ENCODE measurements at places on chromosomes 7 and 10.

GRCh38 chr7:21782996-21783395, 162.7 kb downstream of the CDCA7L start:
- DNase-seq = no peak

GRCh38 chr10:123421461-123421860, 244.7 kb upstream of the GPR26 start:
- no peak for DNase-seq

DNA sequence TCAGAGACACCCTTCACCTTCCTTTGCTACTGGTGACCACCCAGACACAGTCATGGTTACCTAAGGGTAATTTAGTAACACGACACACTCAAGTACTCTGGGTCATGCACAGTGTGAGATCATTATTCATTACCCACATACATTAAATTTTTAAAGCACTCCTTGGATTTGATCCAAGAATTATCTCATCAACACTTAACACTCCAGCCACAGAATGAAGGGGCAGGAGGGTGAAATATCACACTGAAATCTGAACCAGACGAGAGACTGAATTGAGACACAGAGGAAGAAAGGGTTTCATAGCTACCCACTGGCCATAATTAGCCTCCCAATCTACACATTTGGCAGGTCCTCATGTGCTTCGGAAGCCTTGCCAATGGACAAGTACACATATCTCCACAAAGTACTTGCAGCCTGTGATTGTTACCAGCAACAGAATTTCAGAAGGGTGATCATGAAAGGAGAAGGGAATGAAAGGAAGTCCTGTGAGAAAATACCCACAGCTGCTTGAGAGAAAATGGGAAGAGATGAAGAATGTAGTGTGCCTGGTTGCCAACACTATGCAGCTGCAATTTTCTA, 189.3 kb downstream of the POLR1F start:
- DNase-seq = no peak

DNA sequence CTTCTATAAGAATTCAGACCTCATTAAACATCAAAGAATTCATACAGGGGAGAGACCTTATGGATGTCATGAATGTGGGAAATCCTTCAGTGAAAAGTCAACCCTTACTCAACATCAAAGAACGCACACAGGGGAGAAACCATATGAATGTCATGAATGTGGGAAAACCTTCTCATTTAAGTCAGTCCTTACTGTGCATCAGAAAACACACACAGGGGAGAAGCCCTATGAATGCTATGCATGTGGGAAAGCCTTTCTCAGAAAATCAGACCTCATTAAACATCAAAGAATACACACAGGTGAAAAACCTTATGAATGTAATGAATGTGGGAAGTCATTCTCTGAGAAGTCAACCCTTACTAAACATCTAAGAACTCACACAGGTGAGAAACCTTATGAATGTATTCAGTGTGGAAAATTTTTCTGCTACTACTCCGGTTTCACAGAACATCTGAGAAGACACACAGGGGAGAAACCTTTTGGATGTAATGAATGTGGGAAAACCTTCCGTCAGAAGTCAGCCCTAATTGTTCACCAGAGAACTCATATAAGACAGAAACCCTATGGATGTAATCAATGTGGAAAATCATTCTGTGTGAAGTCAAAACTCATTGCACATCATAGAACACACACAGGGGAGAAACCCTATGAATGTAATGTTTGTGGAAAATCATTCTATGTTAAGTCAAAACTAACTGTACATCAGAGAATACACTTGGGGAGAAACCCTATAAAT, 24.1 kb downstream of the ZNF37A start:
- DNase-seq = peak; percentile 20

DNA sequence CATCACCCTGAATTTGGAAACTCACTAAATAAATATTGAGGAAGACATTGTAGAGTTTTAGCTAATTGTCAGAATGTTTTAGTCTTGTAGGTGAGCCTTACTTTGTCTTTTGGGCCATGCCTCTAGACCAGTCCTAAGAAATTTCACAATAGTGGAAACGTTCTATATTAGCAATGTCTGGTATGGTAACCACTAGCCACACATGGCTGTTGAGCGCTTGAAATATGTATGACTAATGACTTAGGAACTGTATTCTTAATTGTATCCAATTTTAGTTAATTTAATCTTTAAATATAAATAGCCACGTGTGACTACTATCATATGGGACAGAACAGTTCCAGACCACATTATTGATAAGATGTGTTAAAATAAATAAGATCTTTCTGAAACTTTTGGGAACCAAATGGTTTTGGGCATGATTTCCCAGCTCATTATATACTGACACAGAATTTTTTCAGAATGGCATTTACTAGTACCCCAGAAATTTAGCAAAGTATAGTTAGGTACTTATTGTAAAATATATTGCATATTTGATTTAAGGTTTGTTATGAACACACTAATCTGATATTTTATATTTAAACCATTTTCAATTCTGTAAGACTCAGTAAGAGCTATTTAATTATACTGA, 95.0 kb downstream of the VPS50 start:
- DNase-seq = peak; percentile 90

- DNase-seq = no peak
These were observed 5.0 kb downstream of the YWHAG start for GRCh38 chr7:76353744-76354143.

- DNase-seq = no peak
These were observed 221.3 kb downstream of the MAD1L1 start for GRCh38 chr7:2011266-2012043.

GRCh38 chr7:120825576-120825975, 32.4 kb downstream of the TSPAN12 start:
- DNase-seq = peak; percentile 36

GRCh38 chr7:1639071-1639470, 31.0 kb upstream of the ELFN1 start:
- DNase-seq = no peak

GRCh38 chr7:1040790-1041189, 3.6 kb upstream of the GPR146 start:
- peak; percentile 76 for DNase-seq

- peak; percentile 73 for DNase-seq
These were observed 20.2 kb upstream of the ASL start for GRCh38 chr7:66055321-66055956.

- DNase-seq = peak; percentile 84
These were observed 20.4 kb downstream of the KLLN start for GRCh38 chr10:87842776-87843497.

DNA sequence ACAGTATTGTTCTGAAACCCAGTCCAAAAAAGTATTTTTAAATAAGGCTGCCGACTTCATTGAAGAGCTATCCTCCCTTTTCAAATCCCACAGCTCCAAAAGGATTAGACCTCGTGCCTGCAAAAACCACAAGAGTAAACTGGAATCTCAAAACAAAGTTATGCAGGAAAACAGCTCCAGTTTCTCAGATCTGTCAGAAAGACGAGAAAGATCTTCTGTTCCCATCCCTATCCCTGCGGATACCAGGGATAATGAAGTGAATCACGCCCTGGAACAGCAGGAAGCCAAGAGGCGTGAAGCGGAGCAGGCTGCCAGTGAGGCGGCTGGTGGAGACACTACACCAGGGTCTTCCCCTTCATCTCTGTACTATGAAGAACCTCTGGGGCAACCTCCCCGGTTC, 12.6 kb downstream of the MYPN start:
- DNase-seq = no peak

DNA sequence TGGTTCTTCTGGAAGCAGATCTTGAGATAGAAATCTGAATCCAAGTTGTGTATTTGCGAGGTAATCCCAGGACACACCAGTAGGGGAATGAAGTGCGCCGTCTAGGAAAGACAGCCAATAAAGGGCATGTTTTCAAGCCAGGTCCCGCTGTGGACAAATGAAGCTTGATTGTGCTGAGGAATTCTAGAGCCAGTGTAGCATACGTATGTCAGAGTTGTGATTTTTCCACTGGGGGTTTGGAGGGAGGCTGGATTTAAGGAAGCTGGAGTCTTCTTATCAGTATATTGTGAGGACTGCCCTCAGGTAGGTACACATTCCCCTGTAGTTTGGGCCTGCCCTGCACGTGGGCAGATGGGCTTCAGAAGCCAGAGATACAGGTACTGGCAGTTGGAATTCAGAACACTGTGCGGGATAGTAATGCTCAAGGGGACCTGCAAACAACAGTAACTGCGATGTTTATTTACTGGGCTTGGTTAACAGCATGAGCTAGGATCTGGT, 50.9 kb downstream of the GALNT11 start:
- DNase-seq = no peak

GRCh38 chr10:112509558-112510291, 62.7 kb downstream of the VTI1A start:
- no peak for DNase-seq

DNA sequence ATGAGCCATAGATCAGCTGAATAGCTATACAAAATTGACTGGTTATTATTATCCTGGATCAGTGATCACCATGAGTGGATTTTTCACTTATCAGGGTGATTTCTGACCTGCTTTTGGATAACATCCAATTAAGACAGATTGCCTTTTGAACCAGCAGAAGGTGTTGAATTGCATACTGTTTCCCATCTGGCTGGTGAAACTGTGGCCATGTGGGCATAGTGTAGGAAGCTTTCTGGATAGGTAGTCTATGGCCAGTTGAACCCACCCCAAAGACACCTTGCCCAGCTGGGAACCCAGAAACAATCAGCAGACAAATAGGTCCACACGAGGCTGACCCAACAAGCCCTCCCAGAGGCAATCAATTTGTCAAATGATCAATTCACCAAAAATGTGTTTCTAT, 29.3 kb downstream of the DNAJC12 start:
- no peak for DNase-seq

DNA sequence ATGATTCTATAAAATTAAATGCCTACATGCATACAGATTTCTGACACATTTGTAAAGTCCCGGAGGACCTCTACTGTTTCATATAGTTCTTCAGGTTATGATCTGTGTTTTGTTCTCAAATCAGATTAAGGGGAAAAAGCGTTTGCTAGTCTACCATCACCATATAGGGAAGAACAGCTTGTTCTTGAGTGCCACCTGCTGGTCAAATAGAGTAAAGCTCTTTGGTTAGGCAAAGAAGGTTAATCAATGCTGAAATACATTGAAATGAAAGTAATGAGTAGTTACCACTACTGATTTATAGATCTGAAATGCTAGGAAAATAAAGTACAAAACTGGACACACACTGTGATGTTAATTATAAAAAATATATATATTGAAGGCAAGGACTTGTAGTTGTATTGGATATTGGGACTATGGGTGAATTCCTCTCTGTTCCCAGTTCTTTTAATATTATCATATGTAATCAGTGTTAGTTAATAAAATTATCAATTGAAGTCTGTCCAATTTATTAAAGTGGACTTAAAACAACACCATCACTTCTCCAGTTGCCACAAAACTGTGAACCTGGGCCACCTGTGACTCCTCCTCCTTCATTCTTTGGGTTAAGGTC, 72.6 kb upstream of the PDLIM1 start:
- peak; percentile 77 for DNase-seq

DNA sequence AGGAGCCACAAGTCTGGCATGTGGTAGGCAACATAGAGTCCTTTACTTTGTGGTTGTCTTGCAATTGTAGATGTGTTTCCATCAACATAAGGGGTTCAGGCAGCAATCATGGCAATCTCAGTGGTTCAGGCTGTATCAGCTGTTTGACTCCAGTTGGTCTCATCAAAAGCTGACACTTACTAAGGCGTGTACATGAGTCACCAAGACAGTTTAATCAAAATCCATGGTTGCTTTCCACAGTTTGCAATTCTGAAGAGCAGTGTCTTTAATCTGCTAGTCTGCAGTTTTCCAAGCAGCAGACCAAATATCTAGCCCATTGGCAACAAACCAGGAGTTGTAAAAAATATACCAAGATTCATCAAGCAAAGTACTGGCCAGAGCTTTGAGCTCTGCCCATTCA, 210.2 kb downstream of the MDFIC start:
- no peak for DNase-seq

DNA sequence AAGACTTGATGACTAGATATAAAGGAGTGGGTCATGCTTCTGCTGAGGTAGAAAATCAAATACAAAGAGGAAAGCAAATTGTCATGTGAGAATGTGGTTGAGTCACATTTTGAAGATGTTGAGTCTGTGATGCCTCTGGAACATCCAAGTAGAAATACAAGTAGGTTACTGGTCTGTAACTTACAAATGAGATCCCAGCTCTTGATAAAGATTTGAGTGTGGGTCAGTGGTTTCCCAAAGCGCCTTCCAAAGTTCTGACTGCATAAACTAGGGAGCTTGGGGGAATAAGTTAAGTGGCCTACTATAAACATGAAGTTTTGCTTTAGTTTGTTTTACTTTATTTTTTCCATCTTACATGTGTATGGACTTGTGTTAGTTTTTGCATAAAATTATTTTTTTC, 144.3 kb upstream of the ETV1 start:
- no peak for DNase-seq

DNA sequence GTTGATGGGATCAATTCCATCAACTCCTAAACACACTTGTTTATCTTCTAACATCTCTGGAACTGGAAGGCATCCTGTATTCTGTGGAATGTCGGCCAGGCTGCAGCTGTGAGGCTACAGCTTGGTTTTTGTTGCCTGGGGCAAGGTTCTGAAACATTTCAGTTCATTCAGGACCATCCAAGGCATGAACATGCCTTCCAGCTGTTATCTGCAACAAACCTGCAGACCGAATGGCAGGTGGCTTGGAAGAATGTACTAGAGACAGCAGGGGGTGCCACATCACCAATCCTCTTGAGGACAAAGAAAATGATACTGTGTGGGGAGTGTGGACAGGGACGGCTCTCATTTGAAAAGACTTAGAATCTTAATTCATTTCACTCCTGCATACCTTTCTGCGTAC, 12.4 kb downstream of the PAPOLB start:
- DNase-seq = peak; percentile 26

GRCh38 chr10:70830164-70830563, 14.4 kb downstream of the SGPL1 start:
- no peak for DNase-seq

- peak; percentile 68 for DNase-seq
These were observed 240.6 kb upstream of the SEMA3C start for GRCh38 chr7:81159402-81159801.

- DNase-seq = peak; percentile 59
These were observed 133.4 kb upstream of the PTN start for GRCh38 chr7:137476937-137477336.

DNA sequence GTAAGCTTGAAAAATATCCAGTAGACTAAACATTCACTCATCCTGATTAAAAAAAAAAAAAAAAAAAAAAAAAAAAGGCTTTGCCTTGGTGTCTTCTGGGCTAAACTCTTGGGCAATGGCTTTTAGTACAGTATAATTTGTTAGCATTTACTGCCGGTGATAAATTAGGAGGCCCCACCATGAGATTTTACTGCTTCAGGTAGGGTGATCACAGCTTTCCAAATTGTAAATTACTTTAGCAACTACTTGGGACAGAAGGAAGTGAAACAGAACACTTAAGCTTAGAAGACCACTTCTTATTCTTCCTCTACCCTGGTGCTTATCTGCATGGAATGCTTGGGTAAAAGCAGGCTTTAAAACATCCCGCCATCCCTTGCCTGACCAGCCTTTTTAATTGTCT, 152.1 kb downstream of the HIBADH start:
- no peak for DNase-seq

Data from IMR-90 (cell line).